NCI-H1417 treated with DMSO at 0.1 percent for 48 hours (cell line): ENCODE measurements at places on chromosomes 7 and 10.

- no peak for DNase-seq
These were observed 84.7 kb upstream of the DKK1 start for GRCh38 chr10:52229291-52229931.

GRCh38 chr7:135774284-135774683 lies 25.7 kb upstream of the FAM180A start:
- peak; percentile 90 for DNase-seq

GRCh38 chr7:128160296-128160695 lies 80.8 kb upstream of the LEP start:
- no peak for DNase-seq

DNA sequence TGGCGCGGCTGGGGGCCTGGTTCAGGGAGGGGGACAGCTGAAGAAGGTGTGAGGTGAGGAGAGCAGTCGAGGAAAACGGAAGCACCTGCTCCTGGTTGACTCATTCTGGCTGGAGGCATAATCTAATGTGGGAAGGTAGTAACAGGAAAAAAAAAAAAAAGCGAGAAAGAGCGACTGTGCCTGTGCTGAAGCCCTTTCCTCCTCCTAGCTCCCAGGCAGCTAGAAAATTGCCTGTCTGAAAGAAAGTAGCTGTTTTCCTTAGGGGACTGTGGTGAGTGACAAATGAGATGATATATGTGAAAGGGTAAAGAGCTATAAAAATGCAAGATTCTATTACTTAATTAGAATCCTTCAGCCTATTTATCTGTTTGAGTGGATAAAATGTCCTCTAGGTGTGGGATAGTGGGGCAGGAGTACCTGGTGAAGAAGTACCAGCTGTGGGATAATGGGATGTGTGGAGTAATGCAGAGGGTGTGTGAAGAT lies 4.9 kb upstream of the MEST start:
- DNase-seq, result no peak

DNA sequence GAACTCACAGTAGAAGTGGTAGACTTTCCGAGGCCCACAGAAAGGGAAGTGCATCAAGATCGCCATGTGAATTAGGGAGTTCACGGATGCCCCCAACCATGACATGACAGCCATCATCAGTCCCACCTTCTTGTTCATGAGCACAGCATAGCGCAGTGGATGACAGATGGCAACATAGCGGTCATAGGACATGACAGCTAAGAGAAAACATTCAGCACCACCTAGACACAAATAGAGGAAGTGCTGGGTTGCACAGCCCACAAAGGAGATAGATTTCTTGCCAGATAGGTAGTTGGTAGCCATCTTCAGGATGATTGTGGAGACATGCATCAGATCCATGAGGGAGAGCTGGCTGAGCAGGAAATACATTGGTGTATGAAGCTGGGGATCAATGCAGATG lies 342 bp downstream of the OR2AE1 start:
- no peak for DNase-seq

DNA sequence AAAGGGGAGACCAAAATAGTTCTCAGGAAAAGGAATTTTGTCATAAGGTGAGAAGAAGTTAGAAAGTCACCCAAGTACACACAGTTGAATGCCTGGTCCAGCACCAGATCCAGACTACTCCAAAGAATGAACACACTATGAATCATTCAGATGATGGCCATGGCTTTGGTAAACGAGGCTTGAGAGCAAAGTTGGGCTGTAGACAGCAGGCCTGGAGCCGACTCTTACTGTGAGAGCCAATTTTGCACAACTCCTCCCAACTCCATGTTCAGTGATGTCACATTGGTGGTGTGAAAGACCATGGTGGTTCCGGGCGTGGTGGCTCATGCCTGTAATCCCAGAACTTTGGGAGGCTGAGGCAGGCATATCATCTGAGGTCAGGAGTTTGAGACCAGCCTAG lies 131.6 kb downstream of the PKD1L1 start:
- DNase-seq, result no peak

- DNase-seq, result no peak
These were observed 4.3 kb downstream of the HOXA10 start for GRCh38 chr7:27169658-27170425.

DNA sequence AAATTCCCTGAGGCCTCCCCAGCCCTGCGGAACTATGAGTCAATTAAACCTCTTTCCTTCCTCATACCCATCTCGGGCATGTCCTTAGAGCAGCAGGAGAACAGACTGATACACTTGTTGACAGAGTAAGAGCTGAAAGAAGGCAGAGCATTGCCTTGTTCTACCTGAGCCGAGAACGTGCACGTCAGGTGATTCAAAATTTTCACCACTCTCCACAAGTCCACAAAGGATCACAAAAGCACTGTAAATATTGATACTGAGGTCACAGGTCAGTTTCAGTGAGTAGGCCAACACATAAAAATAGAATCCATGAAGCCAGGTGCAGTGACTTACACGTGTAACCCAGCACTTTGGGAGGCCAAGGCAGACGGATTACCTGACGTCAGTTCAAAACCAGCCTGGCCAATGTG lies 27.8 kb downstream of the DCLRE1C start:
- DNase-seq, result no peak

- no peak for DNase-seq
These were observed 103.2 kb downstream of the DYNC1I1 start for GRCh38 chr7:95875519-95875918.

- no peak for DNase-seq
These were observed 157.1 kb upstream of the RHEB start for GRCh38 chr7:151676759-151677158.

DNA sequence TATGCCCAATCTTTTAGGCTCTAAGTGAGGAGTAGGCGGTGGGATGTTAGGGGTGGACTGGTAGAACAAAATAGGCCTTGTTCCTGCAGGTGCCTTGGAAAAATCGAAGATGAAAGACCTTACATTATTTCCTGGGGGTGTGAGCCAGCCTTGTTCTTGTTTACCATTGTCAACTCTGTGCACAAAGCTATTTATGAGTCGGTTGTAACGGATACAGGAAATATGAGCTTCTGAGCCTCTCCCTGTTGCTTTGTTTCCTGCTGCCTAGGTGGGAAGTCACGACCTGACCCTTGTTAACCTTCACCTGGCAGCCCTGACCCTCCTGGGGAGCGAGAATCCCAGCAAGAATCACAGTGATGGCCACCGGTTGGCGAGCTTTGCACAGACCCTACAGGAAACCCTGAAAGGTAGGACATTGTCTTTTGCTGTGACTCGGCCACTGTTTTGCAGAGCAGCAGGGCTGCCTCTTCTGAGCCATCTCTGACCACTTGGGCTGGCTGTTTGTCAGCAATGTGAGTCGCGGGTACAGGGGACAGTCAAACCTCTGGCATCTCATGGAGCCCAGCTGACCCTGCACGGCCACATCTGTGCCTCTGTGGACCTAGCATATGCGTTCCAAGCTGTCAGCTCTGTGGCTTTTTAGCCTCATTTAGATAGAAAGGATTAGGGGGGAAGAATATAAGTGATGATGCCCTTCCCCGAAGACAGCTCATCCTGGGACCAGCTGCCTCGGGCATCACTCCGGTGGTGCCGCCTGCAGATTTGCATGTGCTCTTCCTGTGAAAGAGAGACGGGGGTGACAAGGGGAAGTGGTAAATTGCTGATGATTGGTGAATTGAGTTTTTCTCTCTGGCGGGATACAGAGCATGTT lies 102.1 kb upstream of the ANLN start:
- no peak for DNase-seq

DNA sequence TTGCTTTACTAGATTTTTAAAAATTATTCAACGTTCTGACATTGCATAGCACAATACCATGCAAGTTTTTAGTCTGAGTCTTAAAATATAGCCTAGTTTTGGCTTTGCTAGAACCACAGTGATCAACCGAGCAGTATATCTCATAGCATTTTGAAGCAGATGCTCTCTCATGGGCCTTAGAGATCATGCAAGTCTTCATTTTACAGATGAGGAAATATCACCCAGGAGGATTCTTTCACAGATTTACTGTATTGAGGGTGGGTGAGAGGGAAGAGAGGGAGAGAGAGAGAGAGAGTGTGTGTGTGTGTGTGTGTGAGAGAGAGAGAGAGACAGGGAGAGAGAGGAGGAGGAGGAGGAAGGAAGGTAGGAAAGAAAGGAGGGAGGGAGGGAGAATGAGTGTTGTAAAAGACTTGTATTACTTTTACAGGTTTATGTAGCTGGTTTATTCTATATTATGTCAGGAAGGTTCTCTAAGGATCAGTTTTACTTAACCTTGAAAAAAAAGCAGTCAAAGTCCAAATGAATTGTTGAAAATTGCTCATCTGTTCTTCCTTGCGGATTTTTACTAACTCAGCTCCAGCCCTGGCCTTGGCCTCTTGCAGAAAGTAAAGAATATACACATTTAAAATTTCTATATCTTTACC lies 14.2 kb upstream of the NPTX2 start:
- DNase-seq, result no peak

DNA sequence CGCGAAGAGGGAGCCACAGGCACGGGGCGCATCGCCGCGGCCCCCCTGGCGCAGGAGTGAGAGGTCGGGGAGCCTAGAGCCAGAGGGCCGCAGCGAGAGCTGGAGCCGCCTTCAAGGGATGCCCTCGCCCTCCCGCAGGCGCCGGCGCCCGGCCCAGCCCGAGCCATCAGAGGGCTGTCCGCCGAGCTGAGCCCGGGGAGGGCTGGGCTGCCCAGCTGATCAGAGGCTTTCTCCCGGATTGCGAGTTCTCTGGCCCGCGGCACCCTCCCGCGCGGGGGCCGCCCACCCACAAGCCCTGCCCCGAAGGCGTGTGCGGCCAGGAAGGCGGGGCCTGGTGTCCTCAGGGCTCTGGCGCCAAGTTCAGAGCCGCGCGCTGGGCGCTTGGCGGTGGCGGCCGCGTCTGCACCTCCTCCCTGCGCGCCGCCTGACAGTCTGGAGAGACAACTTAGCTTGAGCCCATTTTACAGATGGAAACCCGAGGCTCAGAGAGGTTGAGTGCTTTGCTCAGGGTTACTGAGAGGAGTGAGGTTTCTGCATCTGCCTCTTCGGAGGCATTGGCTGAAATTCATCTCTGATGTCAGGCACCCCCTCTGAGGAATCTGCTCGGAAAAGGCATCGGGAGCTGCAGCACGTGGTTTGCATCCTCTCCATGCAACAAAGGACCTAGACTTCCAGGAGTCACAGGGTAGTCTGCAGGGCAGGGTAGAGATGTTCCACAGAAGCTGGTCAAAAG lies 3.8 kb upstream of the ANTXRL start:
- DNase-seq, result no peak

DNA sequence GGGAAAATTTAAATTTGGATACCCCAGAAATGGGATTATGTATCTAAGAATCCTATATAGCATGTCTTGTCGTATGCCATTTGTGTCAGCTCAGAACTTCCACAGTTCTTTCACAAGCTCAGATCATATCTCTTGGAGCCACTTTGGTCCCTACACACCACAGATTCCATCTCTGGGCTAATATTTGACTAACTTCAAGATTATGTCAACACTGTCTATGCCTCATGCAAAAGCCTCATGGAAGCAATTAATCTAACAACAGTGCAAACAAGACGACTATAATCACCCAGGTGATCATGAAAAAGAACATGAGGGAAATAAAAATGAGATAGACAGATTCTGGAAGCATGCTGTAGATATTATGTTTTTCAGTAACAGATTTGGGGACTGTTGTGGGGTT lies 189.1 kb downstream of the LRRTM3 start:
- DNase-seq, result peak; percentile 47

DNA sequence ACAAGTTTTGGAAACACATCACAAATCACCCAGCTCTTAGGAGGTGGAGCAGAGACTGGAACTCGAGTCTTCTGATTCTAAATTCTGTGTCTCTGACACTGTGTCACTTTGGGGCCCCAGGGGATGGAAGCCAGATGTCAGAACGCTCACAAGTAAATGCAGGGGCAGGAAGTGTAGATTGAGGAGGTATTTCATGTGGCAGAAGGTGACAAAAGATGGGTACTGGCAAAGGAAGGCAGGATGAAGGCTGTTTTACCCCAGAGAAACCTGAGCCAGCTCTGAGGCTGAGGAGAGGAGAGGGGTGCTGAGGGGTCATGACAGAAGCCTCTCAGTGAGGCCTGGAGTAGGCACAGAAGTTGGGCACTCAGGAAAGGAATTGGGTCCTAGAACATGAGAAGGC lies 6.0 kb upstream of the PURB start:
- no peak for DNase-seq

DNA sequence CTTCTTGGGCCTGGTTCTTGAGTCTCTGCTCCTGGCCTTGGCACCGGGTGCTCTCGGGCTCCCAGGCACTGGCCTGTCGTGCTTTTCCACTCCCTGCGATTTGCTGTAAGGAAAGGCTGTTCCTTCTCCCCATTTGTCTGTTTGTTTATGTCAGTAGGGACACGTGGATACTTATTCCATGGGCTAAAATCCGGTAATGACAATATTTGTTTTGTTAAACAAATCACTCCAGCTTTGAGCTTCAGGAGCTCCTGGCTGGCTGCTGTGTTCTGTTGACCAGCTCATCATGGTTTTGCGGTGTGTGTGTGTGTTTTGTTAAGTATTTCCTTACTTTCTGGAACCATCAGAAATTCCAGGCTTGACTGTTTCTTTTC lies 17.5 kb upstream of the JAKMIP3 start:
- no peak for DNase-seq

DNA sequence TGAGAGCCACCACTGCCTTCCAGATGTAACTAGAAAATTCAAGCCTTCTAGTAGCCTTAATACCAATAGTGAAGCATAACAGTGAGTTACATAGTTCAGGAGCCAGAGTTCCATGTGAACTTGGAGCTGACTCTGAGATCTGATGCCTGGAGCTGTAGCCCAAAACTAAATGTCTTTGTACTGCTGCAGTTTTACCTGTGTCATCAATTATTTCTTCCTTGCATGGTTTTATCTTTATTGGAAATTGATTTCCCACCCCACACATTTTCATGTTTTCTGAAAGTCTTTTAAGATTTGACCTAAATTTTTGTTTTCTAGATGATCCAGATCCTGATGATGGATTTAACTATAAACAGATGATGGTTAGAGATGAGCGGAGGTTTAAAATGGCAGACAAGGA lies 17.0 kb downstream of the OPN1SW start:
- no peak for DNase-seq
